ENCODE measurements at places on chromosomes 13 and 19. TPM values are rescaled to one million over a fixed set of nuclear protein-coding genes. Genes with fewer than 3 reads are reported as not detected.
A peak's percentile ranks its signal among the peaks of the same experiment; 100 is the strongest.

GRCh38 chr13:98220271-98220791, 43.3 kb upstream of the RNF113B start:
- peak; percentile 29 for DNase-seq

DNA sequence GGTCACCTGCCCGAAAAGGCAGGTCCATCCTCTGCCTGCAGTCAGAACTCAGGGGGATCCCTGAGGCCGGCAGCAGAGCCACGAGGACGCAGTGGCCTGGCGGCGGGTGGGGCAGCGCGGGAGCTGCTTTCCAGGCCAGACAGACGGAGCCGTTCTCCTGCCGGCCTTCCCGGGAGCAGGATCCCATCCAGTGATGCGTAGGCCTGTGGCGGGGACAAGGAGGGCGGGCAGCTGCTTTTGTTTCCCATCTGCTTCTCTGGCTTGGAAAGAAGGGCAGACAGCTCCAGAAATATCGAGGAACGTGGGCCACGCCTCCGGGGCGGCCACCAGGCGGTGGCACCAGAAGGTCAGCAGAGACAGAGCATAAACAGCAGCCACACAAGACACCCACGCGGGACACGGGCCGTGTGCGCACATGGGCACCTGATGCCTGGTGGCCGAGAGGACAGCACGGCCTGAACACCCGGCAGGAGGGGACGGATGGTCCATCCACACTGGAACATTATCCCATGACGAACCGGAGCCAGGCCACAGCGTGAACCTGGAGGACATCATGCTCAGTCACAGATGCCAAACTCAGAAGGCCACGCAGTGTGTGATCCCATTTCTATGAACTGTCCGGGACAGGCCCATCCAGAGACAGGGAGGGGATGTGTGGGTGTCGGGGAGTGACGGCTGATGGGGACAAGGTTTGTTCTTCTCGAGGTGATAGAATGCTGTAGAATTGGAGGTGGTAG, 13.9 kb upstream of the MKNK2 start:
- DNase-seq = no peak

DNA sequence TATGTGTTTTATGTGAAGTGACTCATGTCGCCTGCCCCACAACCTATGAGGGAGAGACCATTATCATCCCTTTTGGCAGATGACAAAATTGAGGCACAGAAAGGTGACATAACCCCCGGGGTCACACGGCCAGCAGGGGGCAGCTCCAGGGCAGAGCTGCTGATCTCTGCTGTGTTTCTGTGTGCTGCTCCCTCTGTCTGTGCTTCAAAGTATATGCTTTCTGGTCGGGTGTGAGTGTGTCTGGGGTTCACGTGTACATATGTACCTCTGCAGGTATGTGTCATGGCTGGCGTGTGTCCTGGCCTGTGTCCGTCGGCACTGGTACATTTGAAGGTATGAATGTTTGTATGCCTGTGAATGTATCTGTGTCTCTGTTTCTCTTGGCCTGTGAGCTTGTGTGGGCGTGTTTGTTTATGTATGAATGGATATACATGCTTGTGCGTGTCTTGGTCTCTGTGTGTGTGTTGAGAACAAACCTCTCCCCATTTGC, 7.1 kb downstream of the LIPE start:
- peak; percentile 53 for DNase-seq

- DNase-seq = no peak
Observed at GRCh38 chr19:11931051-11931450, 6.1 kb downstream of the ZNF700 start.

DNA sequence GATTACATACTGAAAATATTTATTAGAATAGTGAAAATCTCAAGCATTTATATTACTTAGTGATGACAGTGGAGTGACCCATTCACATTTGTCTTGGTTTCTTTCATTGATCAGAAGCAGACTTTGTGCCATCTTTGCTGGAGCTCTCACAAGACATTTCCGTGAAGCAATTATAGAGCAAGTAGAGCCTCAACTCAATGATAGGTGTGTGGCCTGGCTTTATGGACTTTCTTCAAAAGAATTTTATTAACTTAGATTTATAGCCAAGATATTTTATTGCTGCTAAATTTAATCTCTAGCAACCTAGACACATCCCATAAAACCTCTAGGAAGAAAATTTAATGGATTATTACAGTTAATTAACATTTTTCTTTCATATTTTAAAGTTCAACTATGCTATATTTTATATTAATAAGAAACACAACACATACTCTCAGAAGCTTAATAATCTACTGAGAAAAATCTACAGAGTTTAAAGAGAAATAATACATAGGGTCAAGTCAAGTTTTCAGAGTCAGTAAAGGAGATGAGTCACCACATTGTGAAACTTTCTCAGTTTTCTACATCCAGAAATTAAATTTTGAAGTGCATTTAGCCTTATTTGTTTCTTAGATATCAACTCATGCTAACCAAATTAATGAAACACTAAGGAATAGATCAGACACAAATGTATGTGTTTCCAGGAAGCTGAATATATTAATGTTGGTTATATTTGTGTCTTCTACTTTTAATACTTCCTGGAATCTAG, 160.5 kb downstream of the LACC1 start:
- no peak for DNase-seq

DNA sequence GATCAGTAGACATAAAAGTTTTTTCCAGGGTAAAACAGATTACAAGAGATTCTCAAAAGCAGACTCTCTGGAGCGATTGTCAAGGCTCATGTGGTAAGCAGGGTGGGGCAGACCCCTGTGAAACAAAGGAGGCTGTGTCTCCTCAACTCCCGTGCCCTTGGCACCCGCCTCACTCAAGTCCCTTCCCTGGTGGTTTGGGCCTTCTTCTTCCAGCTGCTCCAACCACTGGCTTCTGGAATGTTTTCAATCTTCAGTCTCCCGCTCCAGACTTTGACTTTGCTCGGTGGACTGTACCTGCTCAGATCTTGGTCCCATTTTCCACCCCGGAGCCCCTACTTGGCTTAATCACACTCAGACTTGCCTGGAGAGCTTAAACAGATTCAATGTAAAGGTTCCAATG, 74.8 kb upstream of the STK24 start:
- no peak for DNase-seq

- no peak for DNase-seq
Observed at GRCh38 chr19:15185188-15185587, 15.6 kb downstream of the NOTCH3 start.

DNA sequence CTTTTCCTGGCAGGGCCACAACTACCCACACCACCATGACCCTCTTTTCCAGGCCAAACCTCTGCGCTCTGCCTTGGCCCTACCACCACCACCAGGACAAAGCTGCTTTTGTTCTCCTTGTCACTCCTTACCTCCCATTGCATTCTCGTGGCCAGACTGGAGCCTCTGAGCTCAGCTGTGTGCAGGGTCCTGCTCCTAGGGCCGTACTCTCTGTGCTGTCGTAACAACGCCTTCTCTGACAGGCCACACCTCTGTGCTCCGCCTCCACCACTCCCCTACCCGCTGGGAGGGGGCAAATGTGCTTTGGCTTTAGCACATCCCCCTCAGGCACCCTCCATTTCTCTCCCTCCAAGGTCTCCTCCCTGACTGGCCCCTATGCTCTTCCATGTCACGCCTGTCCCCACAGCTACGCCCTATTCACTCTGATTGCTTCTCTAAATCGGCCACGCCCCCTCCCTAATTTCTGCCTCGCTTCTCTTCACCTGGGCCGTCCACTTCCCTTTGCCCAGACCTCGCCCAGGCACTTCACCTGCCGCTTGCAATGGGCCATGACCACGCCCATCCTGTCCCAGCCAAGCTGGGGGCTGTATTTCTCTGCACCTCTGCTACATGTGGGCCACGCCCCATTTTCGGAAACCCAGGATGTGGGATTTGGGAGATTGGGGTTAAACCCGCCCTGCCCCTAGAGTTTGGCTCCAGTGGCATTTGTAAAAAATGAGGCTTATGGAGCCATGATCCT, 472.3 kb downstream of the KLF12 start:
- DNase-seq = no peak

GRCh38 chr13:52158629-52159158, 703 bp downstream of the NEK3 start:
- peak; percentile 29 for DNase-seq

DNA sequence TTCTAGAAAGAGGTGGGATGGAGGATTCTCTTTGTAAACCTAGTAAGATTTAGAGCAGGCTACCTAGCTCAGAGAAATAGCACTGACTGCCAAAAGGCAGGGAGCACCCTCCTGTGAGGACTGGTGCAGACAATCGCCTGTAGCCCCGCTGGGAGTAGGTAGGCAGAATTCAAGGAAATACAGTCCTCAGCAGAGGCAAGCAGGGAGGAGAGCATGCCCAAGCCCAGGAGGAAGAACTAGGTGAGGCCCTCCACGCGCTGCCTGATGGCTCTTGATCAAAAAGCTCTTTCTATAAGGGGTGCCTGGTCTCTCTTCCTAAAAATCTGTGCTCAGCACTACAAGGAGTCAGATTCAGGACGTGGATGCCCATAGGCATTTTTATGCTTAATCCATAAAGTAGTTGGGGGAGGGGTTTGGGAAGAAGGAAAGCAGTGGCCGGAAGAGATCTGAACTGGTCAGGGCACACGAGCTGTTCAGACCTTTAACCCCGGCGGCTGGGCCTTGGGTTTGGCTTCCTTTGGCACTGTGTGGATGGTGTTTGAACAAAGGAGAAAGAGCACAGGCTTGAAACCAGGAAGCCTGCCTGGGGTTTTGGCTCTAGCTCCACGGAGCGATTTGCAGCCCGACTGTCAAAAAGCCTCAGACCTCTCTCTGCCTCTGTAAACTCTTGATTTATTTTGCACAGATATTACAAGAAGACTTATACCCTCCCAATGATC, 320.6 kb downstream of the FOXO1 start:
- DNase-seq = peak; percentile 42

- no peak for DNase-seq
Observed at GRCh38 chr13:46340631-46341111, 46.4 kb downstream of the RUBCNL start.

DNA sequence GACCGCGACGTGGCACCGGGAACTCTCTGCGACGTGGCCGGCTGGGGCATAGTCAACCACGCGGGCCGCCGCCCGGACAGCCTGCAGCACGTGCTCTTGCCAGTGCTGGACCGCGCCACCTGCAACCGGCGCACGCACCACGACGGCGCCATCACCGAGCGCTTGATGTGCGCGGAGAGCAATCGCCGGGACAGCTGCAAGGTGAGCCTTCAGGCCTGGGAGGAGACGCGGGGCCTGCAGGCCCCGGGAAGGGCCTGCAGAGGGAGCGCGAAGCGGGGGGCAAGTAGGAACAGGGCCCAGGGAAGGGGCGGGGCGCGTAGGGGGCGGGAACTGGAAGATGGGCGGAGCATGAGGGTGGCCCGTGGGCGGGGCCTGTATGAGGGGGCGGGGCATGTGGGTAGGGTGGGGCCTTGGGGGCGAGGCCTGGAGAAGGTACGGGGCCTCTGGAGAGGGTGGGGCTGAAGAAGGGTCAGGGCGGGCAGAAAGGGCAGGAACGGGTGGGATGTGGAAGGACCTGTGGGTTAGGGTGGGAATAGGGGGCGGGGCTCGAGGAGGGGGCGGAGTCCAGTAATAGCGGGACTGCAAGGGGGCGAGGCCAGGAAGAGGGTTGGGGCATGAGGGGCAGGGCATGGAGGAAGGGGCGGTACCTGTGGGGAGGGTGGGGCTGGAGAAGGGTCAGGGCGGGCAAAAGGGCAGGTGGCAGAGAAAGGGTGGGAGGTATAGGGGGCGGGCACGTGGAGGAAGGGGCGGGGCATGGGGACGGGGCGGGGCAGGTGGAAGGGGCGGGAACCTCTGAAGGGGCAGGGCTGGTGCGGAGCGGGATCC, 2.5 kb downstream of the CFD start:
- DNase-seq = no peak

DNA sequence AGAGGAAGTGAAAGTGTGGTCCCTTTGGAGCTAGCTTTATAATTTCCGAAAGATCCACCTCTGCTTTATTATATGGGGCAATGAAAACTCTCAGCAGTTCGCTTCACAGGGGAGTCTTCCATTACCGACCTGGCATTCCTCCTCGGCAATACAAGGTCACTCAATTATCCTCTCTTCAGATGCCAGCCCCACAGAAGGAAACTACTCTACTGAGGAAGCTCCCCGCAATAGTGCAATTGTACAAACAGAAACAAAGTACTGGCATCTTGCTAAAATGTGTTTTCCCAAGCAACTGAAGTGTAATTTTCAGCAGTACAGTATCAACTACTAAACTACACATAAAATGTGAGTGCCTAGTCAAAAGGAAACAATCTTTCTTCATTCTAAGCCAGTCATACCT, 702.0 kb downstream of the PCDH9 start:
- no peak for DNase-seq

Gene CGB8
- total RNA-seq = not detected

Gene ELAVL3
- total RNA-seq = not detected

Gene CAMSAP3
- 21.8 TPM for total RNA-seq

Gene PCDH17
- 21.8 TPM for total RNA-seq

Gene OR7A5
- total RNA-seq = not detected

Gene KLK15
- total RNA-seq = not detected
